ENCODE measurements at places on chromosomes 11 and 22.

DNA sequence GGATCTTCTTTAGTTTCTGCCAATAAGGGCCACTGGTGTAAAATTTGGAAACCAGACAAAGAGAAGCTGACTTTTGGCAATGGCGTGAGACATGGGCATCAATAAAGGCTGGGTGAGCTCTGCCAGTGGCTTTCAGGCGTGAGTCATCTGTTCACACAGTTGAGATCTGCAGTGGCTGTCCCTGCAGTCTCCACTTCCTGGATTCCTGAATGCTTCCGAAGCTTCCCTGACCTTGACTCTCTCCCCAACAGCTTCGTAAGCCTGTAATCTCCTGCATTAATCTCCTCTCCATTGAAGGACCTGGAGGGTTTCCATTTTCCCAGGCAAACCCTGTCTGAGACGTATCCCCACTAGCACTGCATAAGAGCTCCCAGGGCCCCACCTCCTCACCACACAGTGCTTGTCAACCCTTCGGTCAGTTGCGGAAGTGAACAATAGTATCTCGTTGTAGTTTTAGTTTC lies 574.7 kb downstream of the TBC1D22A start:
- no peak for DNase-seq

- DNase-seq, result no peak
Measured at GRCh38 chr11:118980191-118980881, 8.8 kb downstream of the FOXR1 start.

DNA sequence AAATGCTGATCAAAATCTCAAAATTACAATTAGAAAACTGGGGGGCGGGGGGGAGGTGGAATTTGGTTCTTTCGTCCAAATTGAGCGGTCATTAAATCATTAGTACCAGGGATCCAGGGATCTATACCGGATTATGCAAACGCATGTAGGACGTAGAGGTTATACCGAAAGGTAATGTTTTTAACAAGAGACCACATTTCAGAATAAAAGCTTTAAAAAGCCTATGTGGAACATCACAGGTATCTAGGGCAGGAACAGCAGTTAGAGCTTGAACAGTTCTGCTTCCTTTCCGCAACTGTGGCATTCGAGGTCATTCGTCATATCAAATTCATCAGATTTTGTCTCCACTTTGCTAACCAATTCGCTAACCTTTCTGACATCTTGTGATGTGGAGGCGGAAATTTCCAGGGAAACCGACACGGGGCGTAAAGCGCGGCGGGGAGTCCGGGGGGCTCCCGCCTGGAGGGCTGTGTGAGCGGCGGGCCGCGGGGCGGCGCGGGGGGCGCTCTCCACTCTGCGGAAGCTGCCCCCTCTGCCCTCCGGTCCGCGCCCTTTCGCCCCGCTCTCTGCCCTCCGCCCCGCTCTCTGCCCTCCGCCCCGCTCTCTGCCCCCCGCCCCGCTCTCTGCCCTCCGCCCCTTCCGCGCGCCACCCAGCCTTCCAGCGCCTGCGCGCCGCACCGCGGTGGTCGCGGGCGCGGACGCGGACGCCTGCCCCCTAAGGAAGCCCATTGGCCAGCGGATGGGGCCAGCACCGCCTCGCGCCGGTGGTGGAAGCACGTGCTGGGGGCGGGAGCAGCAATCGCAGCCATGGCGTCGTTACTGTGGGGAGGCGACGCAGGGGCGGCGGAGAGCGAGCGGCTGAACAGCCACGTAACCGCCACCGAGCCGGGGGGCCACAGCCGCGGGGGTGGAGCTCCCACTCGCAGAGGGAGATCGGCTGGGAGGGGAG lies at the start of gene DDX25:
Gene DDX25 (plus strand): TSS at position 798 of the 949 bp plus-strand sequence. CDS start 10 bp downstream, at position 808.
- DNase-seq, result no peak

GRCh38 chr11:119754656-119755355 lies 25.8 kb upstream of the NECTIN1 start:
- DNase-seq, result no peak
